ENCODE measurements at places on chromosomes 11 and 22.
A peak's percentile ranks its signal among the peaks of the same experiment; 100 is the strongest.

- no peak for DNase-seq
Measured at GRCh38 chr22:30314915-30315314, 11.8 kb downstream of the TBC1D10A start.

- no peak for DNase-seq
Measured at GRCh38 chr11:91173701-91174100, 950.9 kb upstream of the CHORDC1 start.

GRCh38 chr22:43004362-43005035 lies 10.4 kb downstream of the PACSIN2 start:
- DNase-seq, result no peak

DNA sequence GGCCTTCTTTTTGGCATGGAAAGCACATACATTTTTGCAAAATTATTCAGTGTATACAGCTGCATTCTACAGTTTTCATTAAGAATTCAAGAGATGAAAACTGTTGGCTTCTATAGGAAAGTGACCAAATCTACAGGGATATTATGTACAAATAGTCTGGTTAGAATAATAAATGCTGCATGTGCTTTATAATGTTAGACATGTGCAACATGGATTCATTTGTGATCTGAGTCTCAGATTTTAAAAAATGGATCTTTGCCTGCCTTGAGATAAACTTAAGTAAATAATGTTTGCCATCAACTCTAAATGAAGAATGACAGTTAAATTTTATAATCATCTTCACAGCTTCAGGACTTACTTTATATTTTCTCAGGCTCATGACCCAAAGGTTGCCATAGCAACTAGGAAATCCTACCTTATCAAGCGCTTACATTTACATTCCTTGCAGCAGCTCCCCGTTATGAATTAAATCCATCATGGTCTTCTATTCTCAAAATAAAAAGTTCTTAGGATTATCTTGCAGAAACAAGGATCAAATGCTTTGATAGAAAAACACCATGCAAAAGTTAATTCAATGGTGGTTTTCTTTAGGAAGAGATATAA lies 200.2 kb downstream of the CADM1 start:
- DNase-seq, result no peak

- DNase-seq, result peak; percentile 93
Measured at GRCh38 chr11:64777449-64778222, 706 bp downstream of the SF1 start.

GRCh38 chr22:24578355-24579257 lies 14.3 kb downstream of the LRRC75B start:
- DNase-seq, result no peak

DNA sequence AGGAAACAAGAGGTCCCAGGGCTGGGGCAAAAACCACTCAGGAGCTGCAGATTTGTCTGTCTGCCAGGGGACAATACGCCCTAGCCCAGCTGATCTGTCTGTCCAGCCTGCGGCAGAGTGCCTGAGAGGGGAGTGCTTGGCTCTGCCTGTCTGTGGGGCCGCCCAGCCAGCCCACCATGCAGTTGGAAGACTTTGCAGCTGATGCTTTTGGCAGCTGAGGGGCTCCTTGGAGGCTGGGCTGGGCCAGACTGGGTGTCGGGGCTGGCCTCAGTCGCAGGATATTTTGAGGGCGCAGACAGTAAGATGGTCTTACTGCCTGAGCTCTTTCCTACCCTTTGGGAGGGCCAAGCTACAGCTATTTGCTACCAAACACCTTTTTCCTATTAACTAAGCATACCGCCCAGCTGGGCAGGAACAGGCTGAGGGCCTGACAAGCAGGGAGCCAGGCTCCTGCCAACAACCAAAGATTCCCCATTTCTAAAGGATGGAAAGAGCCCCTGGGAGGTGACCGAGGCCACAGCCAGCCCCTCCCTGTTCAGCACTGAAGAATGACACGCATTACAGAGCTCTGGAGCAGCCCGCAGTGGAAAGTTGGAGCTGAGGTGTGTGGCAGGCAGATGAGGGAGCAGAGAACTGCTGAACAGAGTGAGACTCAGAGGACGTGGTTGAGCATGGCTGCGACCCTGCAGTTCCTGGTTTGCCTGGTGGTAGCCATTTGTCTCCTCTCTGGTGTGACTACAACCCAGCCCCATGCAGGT lies at the start of gene FAM180B:
Gene FAM180B (plus strand): TSS at position 581 of the 758 bp plus-strand sequence. CDS start 91 bp downstream, at position 672.
- DNase-seq, result no peak

GRCh38 chr11:72836111-72836510 lies 21.9 kb downstream of the ATG16L2 start:
- DNase-seq, result no peak

DNA sequence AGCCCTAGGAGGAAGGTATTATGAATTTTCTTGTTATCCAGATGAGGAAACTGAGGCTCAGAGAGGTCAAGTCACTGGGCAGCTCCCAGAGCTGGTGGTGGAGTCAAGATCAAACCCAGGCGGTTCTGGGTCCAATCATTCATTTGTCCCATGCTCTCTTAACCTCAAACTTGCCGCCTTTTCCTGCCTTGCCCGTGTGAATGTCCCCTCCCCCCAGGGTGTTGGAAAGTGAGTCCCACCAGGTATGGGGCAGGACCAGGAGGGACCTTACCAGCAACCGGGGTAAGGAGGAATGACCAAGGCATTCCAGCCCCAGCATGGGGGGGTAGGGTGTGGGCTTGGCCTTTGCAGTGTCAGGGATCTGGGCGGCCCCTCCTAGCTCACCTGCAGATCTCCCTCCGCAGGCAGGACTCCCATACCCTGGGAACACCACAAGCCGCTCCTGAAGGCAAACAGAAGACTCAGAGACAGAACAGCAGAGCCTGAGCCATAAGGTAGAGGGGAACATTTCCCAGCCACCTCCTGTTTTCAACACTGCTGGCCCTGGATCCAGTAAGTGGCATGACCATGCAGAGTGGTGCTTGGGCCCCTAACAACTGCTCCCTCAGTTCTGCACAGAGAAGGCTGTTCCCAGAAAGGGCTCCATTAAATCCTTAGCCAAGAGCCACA lies 41.2 kb upstream of the SYT7 start:
- DNase-seq, result no peak

- DNase-seq, result no peak
Measured at GRCh38 chr11:5878564-5878963, 1.9 kb upstream of the OR52E4 start.

GRCh38 chr22:42375982-42376381 lies 56.2 kb downstream of the NFAM1 start:
- DNase-seq, result no peak

DNA sequence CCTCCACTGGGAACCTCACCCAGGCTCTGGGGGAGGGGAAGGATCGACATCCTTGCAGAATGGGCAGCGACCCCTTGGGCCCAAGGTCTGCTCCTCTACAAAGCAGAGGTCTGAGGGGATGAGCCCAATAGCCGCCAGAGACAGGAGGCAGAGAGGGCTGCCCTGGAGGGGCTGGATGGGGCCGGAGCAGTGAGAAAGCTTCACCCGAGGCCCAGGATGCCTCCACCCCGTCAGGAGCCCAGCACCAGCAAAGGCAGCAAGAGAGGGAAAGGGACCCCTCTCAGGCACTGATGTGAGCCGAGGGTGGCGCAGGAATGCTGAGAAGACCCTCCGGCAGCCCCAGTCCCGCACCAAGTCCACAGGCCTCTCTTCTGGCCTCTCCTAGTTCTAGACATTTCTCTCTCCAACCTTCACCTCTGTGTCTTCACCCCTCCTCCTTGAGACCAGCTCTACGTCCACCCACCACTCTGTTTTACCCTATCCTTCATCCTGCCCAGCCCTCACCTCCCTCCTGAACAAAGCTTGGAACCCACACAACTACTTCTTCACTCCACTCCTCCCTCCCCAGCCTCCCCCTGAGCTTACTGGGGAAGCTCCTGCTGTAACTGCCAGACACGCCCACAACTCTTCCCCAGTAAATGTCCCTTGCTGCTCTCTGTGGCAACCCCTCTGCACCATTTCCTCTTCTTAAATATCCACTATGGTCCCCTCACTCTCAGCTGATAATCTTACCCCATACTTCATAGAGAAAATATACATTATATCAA lies 131.9 kb downstream of the MPPED1 start:
- DNase-seq, result peak; percentile 73

GRCh38 chr22:31753005-31753633 lies 700 bp upstream of the DEPDC5 start:
- no peak for DNase-seq

GRCh38 chr11:69868006-69868810 lies 49.0 kb upstream of the FGF3 start:
- no peak for DNase-seq

DNA sequence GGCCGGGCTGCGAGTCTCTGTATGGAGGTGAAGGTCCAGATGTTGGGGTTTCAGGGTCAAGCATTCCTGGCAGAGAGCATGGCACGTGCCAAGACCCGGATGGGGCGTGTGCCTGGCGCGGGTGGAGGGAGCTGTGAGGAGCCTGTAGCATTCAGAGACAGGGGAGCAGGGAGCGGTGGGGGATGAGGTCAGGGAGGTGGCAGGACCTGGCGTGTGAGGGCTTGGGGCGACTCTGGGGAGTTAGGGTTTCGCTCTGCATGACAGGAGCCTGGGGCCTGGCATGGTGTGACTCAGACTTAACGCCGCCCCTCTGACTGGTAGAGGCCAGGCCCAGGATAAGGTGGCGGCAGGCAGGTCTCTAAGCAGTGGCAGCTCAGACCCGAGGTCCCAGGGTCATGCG lies 103.0 kb downstream of the KCNQ1 start:
- peak; percentile 49 for DNase-seq

DNA sequence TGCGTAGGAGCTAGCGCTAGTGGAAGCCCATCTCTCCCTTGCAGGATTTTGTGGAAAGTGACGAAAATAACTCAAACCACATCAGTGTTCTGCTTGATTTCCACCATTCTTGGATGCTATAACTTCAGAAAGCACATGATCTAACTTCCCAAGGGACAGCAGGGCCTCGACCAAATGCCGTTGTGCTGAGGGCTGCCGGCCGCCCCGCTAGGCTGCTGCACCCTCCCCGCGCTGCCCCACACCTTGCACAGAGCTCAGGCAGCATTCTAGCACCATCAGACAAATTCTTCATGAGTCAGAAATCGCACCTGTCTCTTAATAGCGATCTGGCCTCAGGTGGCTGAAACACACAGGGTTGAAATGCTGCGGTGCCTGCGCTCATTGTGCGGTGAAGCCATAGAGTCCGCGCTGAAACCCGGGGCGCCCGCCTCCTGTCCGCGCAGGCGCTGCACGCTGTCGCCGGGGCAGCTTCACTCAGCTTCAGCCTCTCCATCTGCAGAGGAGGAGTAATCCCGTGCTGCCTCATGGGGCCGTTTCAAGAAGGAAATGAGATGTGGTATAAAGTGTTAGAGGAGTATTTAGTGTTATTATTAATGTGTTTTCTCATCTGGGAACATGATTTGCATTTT lies 59.2 kb upstream of the B3GAT1 start:
- peak; percentile 76 for DNase-seq

DNA sequence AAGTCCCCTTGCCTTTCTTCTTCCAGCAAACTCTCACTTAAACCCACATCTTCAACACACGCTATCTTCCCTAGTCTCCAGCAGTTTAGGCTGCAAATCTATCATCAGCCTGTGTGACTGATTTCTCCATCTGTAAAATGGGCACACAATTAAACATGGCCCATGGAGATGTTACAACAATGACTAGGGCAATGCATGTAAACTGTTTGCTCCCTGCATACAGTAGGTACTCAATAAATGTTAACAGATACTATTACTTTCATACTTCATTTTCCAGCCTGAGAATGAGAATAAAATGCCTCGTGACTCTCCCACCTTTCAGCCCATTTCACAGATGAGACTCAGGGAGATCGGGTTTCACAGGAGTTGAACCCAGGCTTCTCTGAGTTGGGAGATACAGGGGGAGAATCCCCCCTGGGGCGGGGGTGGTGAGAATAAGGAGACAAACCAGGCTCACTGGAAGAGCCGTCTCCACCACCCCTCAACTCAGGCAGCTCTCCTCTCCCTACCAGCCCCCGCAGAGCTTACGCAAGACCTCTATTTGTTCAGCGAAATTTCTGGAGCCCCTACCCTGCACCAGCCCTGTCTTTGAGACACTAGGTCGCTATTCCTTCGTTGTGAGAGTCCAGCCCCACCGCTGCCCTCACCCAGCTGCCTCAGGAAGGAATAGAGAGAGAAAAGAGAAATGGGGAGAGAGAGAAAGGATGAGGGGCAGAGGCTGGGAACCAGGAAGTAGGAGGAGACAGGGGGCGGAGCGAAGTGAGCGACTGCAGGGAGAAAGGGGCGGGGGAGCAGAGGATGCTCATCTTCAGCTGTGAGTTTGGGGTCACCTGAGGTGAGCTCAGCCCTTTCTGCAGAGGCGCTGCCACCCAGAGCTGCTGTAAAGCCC lies 42.1 kb upstream of the KLHL35 start:
- no peak for DNase-seq

DNA sequence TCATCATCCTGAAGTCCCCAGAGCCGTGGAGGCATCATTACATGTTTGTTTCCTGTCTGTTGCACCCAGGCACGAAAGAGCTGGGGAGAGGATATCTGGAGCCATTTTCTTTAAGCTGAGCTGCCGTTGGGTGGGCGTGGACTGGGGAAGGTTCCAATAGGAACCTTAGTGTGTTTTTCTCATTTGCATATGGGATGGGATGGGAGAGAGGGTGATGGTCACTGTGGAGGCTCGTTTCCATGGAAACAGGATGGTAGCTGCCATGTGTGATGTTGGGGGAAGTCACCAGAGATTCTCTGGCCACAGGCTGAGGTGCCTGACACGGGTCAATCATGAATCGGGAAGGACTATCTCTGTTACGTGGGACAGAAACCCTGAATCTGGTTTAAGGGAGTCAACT lies 39.7 kb downstream of the CACNA1I start:
- no peak for DNase-seq

- DNase-seq, result peak; percentile 68
Measured at GRCh38 chr22:50141462-50141861, 29.1 kb upstream of the PANX2 start.

DNA sequence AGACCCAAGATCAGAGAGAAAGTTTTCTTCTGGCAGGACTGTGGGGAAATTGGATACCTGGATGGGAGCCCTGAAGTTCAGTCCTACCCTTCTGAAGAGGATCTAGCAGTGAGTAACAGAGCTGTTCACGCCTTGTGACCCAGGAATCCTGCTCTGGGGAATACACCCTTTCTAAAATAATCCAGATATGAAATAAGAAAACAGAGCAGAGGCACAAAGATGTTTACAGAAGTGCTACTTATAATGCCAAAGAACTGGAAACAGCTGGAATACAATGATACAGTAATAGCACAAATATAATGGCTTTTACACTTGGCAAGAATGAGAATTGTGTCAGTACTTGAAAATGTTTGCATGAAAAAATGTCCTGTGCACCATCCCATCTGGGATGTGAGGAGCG lies 304.0 kb upstream of the NARS2 start:
- no peak for DNase-seq

- no peak for DNase-seq
Measured at GRCh38 chr11:114426280-114426679, 13.0 kb upstream of the REXO2 start.

- no peak for DNase-seq
Measured at GRCh38 chr11:125250318-125251213, 86.0 kb downstream of the PKNOX2 start.

DNA sequence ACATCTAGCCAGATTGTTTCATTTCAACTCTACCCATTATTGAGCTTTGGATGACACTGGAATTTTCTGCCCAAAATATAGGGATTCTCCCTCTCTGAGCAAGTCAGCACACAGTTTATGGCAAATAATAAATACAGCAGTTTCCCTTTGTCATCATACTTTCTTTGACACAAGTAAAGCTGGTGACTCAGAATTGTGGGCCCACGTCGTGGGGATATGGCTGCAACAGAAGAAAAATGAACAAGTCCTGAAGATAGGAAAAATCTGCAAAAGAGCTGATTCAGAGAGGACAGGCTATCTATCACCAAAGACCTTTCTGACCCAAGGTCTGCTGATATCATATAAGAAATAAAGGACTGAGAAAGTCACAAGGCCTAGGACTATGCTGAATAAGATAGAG lies 236.3 kb upstream of the ZC3H12C start:
- DNase-seq, result no peak
